Activated T-cell treated with anti-CD3 and anti-CD28 coated beads for 24 hours (primary cell): ENCODE measurements at places on chromosomes 5 and 9.

GRCh38 chr9:132234535-132234934 is 72.7 kb downstream of the NTNG2 start:
- DNase-seq: no peak

DNA sequence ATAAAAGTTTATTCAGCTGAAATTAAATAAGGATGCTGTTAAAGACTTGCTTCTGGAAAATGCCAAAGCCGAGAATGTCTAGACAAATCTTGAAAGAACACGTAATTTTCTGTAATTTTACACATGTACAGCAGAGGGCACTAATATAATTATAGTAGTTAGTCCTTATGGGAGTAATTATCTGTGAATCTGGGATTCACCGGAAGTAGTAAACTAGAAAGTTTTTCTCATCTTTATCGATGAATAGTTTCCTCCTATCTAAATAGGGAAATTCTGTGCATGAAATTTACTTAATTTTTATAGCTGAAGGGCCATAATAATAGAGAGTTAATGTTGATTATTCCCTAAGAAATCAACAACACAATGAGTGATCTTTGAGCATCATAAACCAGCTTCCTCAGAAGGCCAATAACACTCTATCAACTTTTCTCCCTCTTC is 18.4 kb upstream of the CNTLN start:
- no peak for DNase-seq

DNA sequence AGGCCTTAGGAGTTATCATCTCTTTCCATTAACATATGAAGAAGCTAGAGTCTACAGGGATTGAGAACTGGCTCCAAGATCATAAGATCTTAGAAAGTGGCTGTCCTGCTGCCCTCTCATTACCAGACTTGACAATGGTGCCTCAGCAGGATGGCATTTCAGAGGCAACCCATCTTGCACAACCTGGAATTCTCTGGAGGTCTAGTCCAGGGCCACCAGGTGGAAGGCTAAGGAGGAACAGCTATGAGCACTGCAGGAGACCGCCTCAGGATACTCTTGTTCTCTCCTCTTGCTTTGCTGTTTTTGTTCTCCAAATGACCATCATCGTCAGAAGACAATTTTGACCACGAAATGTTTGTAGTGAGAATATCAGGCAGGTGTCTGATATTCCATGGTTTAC is 322.6 kb downstream of the FBXL17 start:
- no peak for DNase-seq

- no peak for DNase-seq
Observed at GRCh38 chr9:98364086-98364485, 108.6 kb upstream of the TBC1D2 start.

DNA sequence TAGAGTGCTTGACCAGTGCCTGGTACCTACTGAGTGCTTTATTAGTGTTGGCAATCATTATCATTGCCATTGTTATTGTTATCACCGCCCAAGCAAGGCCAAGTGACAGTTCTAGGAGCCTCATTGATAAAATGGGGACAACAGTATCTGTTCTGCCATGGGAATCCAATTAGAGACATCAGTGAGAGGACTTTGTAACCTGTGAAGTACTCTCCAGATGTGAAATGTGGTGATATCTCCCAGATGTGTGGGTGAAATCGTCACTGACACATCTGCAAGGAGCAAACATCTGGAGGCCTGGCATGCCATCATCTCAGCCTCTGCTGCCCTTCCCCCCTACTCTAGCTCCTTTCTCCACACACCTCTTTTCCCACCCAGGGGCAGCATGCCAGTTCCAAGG is 260.8 kb downstream of the PAPPA start:
- no peak for DNase-seq

- DNase-seq: no peak
Observed at GRCh38 chr5:66494437-66494836, 101.8 kb upstream of the MAST4 start.

- no peak for DNase-seq
Observed at GRCh38 chr5:152140347-152140746, 215.7 kb upstream of the GLRA1 start.
